ENCODE measurements at places on chromosomes 3 and 15.

- DNase-seq, result no peak
These were observed 71.5 kb upstream of the SLC25A26 start for GRCh38 chr3:66149269-66149668.

GRCh38 chr3:128334086-128334645 lies 132.5 kb downstream of the DNAJB8 start:
- no peak for DNase-seq

GRCh38 chr3:118760585-118761290 lies 273.9 kb downstream of the IGSF11 start:
- DNase-seq, result no peak

- DNase-seq, result no peak
These were observed 174.6 kb upstream of the TBL1XR1 start for GRCh38 chr3:177371888-177372287.

- DNase-seq, result no peak
These were observed 40.4 kb downstream of the CP start for GRCh38 chr3:149181182-149181581.

DNA sequence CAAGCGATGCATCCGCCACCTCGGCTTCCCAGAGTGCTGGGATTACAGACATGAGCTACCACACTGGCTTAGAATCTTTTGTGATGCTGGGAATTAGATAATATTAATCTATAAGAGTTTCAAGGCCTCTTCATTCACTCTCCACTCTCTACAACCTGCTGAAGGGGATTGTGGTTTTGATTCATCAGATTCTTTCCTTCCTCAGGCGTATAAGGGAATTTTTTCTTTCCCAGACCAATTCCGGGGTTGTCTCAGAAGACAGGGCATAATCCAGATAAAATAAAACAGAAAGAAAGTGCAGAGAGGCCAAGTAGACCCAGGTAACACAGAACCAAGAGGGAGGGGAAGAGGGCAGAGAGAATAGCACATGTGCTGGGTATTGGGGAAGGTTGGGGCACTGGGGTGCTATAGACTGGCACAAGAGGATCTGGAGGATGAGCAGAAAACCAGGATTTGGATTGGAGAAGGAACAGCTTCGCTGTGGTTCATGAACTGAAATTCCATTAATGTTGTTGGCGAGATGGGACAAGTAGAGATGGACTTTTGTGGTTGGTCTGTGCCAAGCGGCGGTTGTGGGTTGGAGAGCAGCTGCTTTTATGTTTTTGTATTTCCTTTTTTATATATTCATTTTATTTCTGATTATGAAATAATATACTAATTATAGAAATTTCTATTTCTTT lies 12.8 kb downstream of the ARL6IP5 start:
- no peak for DNase-seq

DNA sequence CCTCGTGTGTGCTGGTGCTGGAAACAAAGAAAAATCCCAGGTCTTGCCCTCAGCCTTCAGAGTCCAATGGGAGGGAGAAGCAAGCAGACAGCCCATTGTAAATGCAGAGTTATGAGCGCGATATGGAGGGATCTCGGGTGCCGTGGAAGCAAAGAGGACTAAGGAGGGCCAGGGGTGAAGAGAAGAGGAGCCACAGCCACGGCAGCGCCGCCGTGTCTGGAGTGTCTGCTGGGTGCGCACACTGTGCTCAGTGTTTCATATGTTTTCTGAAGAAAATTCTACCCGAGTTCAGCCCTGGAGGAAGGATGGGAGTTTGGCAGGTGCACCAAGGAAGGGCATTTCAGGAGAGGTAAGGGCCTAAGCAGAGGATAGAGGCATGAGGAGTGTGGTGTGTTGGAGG lies 35.7 kb upstream of the NR2C2 start:
- DNase-seq, result no peak

- no peak for DNase-seq
These were observed 483 bp downstream of the IQCF6 start for GRCh38 chr3:51778554-51778953.

DNA sequence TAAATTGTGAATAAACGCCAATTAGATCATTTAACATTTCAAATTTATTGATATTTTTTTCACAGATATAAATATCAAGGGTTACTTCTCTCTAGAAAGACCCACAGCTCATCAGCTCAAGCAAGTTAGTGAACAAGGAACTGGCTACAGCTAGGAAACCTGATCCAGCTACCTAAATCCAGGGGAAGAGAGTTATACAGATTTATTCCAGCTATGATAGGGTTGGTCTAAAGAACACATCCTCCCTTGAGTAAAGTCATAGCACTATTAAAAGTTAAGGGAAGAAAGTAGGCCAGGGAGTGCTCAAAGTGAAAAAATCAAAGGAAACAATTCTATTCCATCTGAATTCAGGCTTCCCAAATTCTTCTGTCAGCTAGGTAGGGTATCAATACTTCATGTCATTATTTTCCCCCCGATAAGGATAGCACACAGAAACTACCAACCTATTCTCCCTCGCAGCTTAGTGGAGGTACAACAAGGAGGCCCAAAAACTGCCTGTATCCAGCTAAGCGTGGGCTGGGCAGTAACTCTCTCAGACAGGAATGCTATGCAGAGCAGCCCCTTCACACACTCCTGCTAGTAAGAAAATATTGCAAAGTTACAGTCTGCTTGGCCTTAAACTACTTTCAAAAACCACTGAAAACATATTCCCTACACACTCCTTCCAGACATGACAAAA lies 44.0 kb downstream of the DCUN1D1 start:
- DNase-seq, result no peak

- DNase-seq, result no peak
These were observed 50.5 kb downstream of the CHST2 start for GRCh38 chr3:143170074-143170473.

- no peak for DNase-seq
These were observed 31.9 kb downstream of the SMAD6 start for GRCh38 chr15:66733976-66734375.

Measured in GF-D8 (cell line).